ENCODE measurements at places on chromosomes 11 and 22.

GRCh38 chr22:23784215-23784732 lies 2.5 kb upstream of the SMARCB1 start:
- no peak for ATAC-seq

- ATAC-seq = no peak
Measured at GRCh38 chr11:130582981-130583380, 134.5 kb downstream of the ADAMTS15 start.

- ATAC-seq = peak; percentile 98
Measured at GRCh38 chr22:33853200-33854097, 66.8 kb downstream of the LARGE1 start.

- ATAC-seq = peak; percentile 50
Measured at GRCh38 chr11:116513894-116514293, 258.9 kb downstream of the BUD13 start.

DNA sequence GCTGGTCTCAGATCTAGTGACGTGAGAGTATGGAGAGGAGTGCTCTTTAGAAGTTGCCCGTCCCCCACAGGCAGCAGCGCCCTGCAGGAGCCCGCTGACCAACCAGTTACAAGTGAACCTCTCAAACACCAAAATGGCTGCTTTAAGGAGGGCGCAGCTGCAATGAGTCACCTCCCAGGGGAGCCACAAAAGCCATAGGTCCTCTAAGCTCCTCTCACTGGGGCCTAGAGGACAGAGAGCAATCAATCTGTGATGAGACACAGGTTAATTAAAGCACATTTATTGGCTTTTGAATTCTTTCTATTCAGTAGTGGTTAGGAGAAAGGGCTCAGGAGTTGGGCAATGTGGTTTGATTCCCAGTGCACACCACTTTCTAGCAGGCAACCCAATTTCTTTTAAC lies 15.5 kb upstream of the RAPSN start:
- no peak for ATAC-seq

DNA sequence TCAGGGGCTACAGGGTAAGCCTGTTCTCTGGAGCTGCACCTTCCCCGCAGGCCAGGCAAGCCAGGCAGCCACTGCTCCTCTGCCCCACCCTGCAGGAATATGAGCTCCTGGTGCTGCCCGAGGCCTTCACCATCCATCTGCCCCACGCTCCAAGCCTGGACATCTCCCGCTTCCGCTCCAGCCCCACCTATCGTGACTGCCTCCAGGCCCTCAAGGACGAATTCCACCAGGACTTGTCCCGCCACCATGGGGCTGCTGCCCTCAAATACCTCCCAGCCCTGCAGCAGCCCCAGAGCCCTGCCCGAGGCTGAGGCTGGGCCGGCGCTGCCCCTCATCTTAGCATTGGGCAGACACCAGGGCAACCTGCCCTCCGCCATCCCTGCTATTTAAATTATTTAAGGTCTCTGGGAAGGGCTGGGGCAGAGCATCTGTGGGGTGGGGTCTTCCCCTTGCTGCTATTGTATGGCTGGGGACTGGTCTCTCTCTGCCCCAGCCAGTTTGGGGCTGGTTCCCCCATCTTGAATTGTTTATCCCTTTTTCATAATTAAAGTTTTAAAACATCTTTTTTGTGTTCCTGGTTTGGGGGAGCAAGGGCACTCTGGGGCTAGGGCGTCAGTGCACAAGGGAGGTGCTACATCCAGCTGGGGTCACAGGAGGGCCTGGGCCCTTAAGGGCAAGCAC lies 6.2 kb downstream of the LARGE2 start:
- no peak for ATAC-seq

DNA sequence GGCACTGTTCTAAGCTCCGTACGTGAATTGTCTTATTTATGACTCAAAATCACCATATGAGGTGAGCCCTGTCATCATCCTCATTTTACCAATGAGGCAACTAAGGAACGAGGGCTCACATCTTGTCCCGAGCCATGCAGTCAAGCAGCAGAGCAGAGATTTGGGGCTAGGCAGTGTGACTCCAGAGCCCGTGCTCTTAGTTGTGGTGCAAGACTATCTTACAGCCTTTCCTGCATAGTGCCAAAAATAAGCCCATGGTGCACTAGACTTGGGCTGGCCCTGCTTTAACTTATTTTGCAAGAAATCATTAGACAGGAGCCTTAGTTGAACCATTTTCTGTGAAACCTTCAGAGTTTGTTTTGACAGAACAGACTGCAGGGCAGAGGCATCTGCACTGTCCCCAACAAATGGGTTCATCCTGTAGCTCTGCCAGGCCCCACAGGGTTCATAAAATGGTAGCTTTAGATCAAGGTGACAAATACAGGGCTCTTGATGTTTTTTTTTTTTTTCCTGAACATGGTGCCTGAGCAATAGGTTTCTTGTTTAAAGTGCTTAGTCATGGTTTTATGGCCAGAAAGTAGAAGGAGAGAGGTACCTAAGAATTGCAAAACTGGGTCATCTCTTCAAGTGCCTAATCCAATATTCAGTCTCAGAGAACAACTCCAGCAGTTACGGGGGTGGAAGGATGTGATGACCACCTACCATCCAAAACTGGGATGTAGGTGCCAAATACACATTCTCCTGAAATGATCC lies 56.6 kb downstream of the BMAL1 start:
- ATAC-seq = no peak

GRCh38 chr11:114416441-114416961 lies 16.0 kb downstream of the RBM7 start:
- no peak for ATAC-seq

- peak; percentile 19 for ATAC-seq
Measured at GRCh38 chr22:18075720-18076497, 1.9 kb upstream of the PEX26 start.

- no peak for ATAC-seq
Measured at GRCh38 chr11:28773606-28774005, 665.4 kb downstream of the METTL15 start.

DNA sequence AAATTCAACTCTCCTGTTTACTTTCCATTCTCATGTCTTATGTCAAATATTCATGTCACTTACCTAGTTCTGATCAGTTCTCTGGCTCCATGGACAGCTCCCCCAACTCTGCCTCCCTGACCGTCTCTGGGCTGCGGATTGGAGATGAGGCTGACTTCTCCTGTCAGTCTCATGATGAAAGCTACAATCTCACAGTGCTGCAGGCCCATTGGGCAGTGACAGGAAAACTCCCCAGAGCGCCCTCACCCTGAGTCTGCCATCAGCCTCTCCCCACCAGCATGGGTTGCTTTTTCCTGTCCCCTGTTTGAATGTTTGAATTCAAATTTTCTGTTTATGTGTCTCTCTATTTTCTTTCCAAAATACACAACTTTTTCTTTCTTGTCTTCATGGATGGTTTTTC lies 63.8 kb upstream of the TOP3B start:
- no peak for ATAC-seq

GRCh38 chr22:32342977-32343376 lies 14.7 kb upstream of the RFPL3 start:
- ATAC-seq = no peak

DNA sequence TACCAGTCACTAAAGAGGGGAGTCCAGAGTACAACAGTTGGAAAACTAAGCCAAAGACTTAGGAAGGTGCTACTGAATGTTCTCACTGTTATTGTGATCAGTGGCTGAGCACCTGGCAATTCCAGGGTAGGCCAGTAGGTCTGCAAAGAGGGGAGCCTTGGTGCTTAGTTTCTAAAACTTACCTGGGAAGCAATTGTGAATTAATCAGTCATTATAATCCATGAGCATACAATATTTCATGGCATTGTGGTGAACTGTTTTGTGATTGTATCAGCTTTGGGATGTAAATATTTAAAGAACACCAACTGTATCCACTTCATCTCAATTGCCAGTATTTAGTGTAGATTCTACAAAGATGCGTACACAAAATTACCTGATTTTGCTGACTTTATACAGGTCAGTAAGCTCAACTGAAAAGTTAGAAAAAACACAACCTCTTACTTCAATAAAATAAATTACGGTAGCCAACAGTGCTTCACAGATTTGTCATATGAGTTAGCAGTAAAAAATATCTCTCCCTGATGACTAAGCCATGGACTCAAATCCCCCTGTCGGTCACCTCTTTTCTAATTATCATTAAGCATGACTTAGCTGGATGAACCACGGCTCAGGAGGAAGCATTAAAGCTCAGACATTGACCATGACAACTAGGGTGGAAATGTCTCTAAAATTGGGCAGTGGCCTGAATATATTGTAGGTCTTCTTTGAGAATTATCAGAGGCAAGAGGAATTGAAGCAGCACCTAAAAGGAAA lies 30.8 kb upstream of the SORL1 start:
- peak; percentile 63 for ATAC-seq

- ATAC-seq = peak; percentile 32
Measured at GRCh38 chr11:64713781-64714363, 9.1 kb downstream of the NRXN2 start.

DNA sequence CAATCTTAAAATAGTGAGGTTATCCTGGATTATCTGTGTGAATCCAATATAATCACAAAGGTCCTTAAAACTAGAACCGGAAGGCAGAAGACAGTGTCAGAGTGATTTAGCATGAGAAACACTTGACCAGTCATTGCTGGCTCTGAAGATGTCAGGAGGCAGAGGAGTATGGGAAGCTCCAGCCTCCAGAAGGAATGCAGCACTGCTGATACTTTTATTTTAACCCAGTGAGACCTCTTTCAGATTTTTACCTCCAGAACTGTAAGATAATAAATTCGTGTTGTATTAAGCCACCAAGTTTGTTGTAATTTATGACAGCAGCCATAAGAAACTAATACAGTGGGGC lies 134.4 kb upstream of the ZC3H12C start:
- no peak for ATAC-seq

GRCh38 chr11:89405629-89406028 lies 85.5 kb downstream of the NOX4 start:
- no peak for ATAC-seq

DNA sequence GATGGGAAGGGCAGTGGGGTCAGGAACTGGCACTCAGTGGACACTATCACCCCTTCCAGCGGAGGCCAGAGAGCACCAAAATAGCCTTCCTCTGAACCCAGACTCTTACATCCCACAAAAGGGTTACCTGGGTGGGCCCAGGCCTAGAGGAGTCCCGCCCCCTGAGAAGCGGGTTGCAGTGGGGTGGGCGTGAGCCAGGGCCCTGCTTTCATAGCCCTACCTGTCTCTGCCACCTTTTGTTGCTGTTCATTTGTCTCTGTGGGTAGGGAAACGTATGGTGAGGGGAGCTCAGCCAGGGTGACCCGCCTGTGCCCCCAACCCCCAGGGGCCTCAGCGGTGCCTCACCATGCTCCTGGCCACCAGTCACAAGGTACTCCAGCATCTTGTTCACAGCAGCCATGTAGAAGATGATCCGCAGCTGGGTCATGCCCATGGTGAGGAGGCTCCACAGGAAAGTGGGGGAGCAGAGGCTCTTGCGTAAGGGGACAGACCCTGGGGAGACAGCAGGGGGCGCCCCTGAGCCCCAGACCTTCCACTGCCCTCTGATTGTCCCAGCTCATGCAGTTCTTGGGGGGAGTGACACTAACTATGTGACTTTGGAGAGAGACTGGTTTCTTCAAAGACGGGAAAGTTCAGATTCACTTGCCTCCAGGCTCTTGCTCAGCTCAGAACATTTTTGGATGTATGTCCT lies 24.0 kb downstream of the SLC43A1 start:
- ATAC-seq = no peak

- ATAC-seq = no peak
Measured at GRCh38 chr11:108927791-108928545, 263.1 kb downstream of the DDX10 start.

GRCh38 chr22:19605508-19606331 lies 81.5 kb upstream of the CLDN5 start:
- ATAC-seq = no peak

DNA sequence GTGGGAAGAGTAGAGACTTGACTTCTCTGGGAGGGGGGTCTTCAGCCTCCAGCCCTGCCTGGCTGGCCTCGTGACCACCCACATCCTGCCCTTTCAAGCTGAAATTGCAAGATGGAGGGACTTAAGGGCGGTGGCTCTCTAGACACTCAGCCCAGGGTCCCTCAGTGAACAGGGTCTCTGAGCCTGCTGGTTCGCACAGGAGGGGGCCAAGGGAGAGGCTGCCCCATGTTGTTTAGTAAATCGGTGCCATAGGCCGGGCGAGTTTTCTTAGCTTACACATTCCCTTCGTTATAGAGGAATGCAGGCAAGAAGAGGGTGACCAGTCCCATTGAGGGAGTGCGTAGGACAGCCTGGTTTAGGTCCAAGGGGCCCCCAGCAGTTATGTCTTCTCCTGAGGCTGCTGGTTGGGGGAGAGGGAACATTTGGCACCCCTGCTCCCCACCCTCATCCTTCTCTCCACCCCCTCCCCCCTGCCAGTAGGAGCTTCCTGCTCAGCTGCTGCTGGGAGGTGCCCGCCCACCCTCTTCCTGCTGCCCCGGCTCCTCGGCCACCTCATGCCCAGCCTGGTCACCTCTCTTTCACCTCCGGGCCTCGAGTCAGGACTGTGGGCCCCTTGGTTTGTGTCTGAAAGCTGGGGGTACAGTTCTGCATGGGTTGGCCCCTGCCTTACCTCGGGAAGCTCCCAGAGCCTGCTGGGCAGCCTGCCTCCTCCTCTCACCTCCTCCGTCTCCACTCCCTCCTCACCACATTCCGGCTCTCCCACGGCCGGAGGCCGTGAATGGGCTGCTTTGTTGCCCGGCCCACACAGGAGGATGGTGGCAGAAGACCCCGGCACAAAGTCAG lies 3.9 kb downstream of the FRMD8 start:
- no peak for ATAC-seq

GRCh38 chr11:122096272-122097112 lies 19.5 kb downstream of the BLID start:
- ATAC-seq = no peak

GRCh38 chr11:33500861-33501479 lies 199.7 kb downstream of the C11orf91 start:
- ATAC-seq = no peak

GRCh38 chr22:41752011-41752970 lies 48.2 kb upstream of the CCDC134 start:
- ATAC-seq = no peak

DNA sequence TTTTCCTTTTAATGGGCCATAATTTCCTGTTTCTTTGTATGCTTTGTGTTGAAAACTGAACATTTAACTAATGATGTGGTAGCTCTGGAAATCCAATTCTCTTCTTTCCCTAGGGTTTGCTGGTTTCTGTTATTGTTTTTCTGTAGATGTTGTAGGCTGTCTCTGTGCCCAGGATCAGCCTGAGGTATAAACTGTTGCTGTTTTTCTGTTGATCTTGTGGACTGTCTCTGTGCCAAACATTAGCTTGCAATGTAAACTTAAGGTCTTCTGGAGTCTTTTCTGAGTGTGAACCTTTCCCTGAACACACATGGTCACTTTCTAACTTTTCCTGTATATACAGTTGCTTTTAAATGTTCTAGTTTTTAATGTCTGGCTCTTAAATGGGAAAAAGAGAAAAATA lies 5.9 kb upstream of the TSKU start:
- ATAC-seq = no peak

GRCh38 chr22:32811788-32812545 lies 10.5 kb downstream of the TIMP3 start:
- ATAC-seq = no peak

- no peak for ATAC-seq
Measured at GRCh38 chr11:71282581-71283351, 30.4 kb upstream of the SHANK2 start.

GRCh38 chr22:20652582-20652981 lies 121.3 kb upstream of the SERPIND1 start:
- no peak for ATAC-seq

Data from motor neuron (in vitro differentiated cells).